Fibroblast of skin of right biceps (primary cell): ENCODE measurements at places on chromosomes 12 and 14.

DNA sequence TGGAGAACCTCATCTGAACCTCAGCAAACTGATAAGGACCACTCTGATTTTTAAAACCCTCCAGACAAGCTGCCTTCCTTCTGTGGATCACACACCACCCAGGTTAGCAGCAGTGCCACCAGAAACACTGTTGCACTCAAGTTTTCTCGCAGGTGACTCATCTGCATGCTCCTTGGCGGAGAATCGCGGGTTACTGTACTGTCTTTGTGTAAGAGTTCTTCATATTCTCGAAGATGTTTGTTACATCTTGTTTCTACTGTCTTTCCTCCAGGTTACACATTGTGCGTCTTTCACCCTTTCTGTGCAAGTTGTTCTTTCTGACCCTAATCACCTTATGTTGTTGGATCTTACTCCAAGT, 331.2 kb downstream of the CACNA1C start:
- DNase-seq: peak; percentile 57

DNA sequence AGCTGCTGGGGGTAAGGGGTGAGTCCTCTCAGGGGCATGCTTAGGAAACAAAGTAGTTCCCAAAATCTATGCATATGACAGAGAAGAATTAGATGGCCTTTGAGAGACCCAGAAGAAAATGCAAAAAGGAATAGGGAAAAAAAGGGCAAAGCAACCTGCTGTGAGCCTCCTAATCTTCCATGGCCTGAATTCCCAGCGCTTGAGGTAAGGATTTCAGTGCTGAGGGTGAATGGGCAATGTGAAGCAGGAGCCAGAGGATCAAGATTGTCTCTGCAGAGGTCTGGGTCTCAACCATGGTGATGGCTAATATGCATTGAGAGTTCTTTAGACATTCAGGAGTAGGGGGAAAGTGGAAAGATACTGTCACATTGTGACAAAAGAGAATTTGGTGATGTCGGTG, 31.5 kb downstream of the GPR65 start:
- DNase-seq: no peak

GRCh38 chr14:94689218-94689984, 77.2 kb downstream of the SERPINA3 start:
- peak; percentile 48 for DNase-seq

DNA sequence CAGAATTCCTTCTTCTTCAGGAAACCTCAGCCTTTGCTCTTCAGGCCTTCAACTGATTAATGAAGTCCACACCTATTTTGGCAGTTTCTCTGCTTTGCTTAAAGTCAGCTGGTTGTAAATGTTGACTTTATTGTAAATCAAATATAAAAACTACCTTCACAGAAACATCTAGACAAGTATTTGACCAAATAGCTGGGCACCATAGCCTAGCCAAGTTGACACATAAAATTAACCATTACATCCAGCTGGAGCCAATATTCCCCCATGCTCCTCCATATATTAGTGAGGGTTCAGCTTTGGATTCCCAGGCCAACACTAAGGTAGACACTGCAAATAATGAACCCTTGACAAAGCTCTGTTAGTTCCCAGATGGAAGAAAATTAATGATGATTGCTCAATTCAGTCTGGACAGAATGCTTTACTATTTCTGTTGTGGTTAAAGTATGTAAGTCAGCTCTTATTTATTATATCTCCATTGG, 125.5 kb downstream of the ZFP36L1 start:
- DNase-seq: peak; percentile 86

DNA sequence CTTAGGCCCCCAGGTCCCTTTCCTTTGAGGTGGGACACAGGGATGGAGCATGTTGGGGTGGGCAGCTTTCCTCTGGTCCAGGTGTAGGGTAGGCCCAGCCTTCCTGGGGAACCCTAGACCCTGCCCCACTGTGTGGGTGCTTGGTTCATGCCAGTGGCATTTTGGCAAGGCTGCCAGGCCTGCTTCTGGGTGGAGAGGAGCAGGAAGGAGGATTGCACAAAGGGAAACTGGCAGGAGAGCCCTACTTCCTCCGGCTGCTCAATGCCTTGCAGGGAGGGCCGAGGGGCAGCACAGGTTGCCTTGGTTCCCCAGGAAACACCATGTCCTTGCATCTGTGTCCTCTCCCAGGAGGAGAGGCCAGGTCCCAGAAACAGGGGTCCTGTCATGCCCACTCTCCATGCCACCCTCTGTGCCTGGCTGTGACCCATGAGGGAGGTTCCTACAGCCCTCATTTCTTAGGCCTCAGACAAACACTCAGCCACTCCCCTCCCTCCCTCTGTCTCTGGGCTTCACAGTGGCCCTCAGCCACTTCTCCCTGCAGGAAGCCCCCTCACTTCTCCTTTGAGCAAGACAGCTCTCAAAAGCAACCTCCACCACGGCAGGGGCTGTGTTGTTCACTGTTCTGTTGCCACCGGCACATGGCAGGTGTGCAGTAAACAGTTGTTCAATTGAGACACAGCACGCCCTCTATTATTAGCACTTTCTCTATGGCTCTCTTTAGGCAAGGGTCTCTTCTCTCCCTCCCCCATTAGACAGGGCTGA, 6.8 kb upstream of the KRT80 start:
- no peak for DNase-seq

DNA sequence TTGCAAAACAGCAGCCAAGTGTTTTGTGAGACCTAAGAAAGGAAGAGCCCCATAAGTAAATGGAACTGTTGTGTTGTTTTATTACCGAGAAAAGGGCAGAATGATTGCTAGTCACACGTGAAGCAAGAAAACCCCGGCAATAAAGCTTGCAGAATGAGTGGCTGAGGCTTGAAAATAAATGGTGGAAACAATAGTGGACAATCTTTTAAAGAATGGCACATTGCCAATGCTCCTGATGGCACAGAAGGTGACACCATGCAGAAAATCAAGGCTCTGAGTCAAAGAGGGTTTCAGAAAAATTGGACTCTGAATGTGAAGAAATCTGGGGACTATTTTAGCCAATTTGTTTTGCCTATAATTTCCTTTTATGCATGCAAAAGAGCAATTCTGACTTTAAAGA, 4.0 kb upstream of the AQP2 start:
- DNase-seq: no peak

DNA sequence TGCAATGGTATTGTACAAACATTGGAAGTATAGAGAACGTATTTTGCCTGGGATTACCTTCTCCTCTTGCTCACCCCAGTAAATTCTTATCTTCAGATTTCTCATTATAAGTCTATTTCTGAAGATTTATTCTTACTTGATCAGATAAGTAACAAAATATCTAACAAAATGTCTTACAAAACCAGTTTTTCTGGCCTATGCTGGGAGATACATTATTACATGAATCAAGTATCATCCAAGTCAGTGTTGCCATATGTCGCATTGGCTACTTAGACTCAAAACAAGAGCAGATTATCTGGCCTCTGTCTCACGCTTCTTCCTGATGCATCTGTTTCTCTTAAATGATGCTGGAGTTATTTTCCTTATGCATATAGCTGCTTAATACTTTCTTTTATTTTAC, 408.5 kb downstream of the CCER1 start:
- no peak for DNase-seq

- DNase-seq: no peak
These were observed 69.2 kb downstream of the SLC6A12 start for GRCh38 chr12:144650-145284.

- DNase-seq: peak; percentile 25
These were observed 12.8 kb upstream of the PALS1 start for GRCh38 chr14:67228325-67228984.

DNA sequence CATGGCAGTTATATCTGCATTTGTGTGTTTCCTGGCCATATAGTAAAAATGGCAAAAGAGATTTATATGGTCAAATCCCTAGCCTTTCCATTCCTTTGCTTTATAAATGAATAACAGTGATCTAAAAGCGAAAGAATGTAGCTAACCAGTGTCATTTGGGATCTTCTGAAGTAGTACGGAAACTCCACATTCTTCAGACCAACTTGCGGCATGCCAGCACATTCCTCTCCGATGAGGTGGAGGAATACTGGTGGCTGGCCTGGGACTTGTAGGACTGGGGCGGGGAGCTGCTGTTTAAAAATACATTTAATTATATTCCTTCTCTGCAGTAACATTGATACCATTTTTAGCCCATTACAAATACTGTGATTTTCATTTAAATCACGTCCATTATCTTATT, 85.3 kb downstream of the SAMD4A start:
- peak; percentile 100 for DNase-seq

- DNase-seq: no peak
These were observed 100.2 kb upstream of the PRICKLE1 start for GRCh38 chr12:42689699-42690098.

DNA sequence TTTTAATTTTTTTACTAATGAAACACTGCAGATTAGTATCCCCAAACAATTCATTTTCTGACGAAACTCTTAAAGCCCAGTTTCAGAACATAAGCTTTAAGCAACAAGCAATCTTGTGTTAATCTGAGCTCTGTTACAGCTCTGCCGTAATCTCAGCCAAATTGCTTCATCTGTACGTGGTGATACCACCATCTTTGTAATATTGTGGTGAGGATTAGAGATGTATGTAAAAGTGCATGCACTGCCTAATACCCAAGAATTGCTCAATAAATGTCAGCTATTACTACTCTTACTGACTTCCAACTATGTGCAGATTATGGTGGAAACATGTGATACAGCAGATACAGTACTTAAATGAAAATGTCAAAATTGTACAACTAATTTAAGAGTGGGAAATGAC, 1.8 kb downstream of the AKAP5 start:
- DNase-seq: no peak

DNA sequence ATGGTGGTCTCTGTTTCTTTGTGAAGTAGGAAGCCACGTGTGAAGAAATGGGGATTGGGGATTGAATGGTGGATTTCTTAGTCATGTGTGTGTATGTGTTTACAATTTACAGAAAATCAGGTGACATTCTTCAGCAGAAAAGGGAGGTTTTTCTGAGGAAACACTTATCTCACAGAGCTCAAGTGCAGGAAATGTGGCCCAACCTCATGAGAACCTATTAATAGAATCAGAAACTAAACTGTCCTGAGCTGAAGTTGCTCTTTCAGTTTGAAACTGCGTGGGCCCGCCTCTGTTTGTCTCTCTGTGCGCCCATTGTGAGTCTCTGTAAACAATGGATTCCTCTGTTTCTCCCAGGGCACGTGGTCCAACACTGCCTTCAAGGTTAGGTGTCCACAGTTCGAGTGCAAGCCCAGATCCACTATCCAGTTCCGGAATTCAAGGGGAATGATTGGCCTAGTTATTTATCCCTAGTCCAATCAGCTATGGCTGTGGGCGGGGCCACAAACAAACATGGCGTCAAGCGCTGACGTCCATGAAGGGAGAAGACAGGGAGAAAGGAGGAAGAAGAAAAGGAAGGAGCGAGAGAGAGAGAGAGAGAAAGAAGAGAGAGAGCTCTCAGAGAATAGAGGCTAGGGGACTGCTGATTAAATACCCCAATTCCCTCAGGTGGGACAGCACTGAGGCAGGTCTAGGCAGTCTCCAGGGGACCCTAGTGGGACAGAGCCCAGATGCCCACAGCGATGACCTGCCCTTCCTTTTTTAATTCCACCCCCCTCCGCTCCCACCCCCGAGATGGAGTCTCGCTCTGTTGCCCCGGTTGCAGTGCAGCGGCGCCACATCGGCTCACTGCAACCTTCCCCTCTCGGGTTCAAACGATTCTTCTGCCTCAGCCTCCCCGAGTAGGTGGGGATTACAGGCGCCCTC, 31.4 kb upstream of the C12orf76 start:
- DNase-seq: no peak

DNA sequence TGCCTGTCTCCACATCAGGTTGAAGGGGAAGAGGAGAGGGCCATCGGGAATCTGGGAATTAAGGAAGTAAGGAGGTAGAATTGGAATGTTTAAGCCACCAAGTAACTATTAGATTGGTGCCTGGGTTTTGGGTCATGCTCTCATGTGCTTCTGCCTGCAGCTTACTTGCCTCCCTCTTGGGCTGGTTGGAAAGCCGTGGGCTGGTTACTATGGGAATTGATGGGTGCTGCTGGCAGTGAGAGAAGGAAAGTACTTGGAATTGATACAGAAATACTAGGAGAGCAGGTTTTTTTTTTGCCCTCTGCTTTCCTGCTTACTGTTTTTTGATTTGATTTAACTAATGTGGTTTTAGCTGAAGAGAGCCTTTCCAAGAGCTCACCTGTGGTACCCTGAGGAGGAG, 493.5 kb upstream of the RGS6 start:
- DNase-seq: peak; percentile 59

DNA sequence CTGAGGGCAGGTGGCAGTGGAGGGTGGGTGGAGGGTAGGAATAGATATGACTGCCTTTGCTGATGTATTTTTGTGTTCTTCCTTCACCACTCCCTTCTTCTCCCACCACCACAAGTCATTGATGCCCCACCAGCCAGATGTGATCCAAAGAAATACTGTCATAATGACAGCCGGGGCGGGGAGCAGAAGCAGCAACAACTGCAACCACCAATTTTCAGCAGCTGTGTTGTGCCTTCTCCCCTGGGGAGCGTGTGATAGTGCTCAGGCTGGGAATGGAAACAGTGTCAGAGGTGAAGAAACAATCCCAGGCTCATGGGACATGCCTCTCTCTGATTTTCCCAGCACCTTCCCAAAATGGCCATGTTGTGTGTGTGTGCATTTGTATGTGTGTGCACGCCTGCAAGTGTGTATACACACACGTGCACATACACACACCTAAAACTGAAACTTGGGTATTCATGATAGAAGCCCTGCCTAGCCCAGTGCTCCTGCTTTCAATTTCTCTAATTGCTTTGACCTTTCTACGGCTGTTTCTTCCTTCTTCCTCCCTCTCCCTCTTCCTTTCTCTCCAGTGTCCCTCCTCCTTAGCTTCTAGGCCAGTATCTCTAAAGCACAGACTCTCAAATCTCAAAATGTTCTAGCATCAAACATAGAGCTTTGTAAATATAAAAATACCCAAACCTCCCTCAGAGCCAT, 299.2 kb upstream of the FKBP4 start:
- DNase-seq: no peak
